ENCODE measurements at places on chromosomes 2 and 18.

DNA sequence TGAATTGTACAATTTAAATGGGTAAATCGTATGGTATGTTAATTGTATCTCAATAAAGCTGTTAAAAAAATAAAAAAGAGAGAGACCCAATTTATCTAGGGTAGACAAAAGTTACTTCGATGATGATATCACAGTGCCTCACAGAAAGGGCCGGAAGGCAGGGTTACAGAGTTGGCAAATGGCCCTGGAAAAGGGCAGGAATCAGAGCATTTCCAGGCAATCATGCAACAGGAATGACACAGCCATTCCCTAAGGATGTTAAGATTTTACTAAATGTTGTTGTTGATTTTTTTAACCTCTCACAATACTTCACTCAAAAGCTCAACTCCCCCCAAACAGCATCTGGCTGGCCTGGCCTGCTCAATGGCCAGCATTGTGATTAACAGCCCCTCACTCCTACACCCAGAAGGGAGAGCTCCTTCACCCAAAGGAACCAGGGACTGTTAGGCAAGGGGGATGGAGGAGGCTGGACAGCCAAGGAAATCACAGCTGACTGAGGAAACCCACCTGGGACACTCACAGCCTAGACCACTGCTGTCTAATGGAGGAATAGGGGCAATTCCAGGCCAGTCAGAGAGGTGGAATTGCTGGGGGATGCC is 7.7 kb upstream of the SP100 start:
- no peak for DNase-seq

DNA sequence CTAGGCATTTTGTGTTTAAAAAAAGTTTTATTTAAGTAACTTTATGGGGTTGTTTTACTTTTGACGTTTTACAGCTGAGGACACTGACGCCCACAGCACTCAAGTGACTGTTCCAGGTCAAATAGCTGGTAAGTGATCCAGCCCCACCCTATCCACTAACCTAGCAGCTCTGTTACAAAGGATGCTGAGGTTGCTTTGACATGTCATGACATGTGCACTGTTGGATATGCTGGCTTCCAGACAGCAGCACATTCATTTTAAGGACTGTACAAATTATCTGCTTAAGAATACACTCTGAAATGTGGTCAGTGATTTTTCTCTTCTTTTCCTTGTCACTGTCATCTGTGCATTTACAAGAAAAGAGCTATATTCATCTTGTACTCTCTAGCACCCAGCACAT is 417.5 kb downstream of the ZEB2 start:
- no peak for DNase-seq

- no peak for DNase-seq
Measured at GRCh38 chr2:71615767-71616730, 162.7 kb downstream of the DYSF start.

DNA sequence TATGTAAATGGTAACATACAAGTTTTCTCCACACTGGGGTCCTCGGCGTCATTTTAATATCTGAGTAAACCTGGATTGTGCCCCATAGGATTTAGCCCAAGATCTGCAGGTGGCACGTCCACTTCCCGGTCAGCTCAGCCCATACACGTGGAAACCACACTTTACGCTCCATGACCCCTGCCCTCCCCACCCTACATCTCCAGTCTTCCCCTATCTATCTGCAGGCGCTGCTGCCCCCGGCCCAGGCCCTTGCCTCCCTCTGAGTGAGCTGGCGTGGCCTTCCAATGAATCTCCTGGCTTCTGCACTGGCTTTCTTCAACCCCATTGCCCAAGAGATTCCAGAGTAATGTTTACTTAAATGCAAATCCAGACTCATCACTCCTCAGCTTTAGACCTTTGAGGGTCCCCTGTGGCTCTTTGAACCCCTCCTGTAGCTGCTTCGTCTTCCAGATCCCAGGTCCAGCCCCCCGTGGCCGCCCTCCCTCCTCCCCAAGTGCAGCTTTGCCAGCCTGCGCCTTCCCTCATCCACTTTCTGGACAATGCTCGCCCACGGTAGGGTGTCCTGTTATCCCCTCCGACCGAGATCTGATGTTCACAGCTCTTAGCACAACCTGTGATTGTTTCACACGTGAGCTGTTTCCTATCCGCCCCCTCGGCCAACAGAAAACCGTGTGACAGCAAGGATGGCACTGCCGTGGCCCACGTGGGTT is 421.4 kb upstream of the SALL3 start:
- no peak for DNase-seq

DNA sequence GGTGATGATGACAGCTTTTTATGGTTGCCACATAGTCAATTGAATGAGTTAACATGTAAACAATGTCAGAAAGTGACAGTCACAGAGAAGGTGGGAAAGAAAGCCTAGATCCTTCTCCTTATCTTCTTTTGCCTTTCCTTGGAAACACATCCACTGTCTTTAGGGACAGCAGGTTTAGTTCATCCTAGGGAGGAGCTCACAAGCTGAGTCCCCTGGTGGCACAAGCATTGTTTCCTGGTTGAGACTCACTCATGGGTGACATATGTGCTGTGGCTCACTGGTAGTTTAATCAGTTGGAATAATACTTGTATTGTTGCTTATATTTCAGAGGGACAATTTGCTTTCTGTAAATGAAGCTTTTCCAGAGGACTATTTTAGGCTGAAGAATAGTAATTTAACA is 598.5 kb downstream of the CNTNAP5 start:
- no peak for DNase-seq

DNA sequence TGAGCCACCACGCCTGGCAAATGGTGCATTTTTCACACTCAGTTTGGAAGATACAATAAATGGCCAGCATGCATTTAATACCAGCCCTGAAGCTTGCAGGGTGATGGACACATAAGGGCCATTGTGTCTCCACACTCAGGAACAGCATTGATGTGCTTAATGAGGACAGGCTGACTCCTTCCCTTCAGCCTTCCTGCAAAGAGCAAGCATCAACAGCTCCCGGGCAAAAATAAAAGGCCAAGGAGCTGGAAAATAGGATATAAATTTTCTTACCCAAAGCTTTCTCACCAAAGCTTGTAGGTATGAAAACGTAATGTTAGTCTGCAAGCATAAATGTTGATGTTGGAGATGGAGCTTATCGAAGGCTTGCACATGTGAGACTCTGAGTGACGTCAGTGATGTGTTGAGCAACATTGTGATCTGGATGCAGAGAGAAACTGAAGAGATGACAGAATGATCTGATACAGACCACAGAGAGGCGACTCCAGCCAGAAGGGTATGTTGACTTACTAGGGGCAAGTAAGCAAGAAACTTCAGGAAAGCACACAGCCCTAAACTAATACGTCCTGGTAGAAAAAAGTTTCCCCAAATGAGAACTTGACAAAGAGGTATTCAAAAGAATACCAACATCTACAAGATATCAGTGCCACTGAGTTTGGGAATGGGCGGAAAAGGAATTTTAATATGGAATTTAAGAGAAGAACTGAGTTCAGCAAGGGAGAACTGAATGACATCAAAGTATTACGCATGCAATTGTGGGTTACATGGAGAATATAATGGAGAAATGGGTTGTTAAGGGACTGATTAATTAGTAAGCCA is 256.5 kb downstream of the TGIF1 start:
- DNase-seq = no peak

DNA sequence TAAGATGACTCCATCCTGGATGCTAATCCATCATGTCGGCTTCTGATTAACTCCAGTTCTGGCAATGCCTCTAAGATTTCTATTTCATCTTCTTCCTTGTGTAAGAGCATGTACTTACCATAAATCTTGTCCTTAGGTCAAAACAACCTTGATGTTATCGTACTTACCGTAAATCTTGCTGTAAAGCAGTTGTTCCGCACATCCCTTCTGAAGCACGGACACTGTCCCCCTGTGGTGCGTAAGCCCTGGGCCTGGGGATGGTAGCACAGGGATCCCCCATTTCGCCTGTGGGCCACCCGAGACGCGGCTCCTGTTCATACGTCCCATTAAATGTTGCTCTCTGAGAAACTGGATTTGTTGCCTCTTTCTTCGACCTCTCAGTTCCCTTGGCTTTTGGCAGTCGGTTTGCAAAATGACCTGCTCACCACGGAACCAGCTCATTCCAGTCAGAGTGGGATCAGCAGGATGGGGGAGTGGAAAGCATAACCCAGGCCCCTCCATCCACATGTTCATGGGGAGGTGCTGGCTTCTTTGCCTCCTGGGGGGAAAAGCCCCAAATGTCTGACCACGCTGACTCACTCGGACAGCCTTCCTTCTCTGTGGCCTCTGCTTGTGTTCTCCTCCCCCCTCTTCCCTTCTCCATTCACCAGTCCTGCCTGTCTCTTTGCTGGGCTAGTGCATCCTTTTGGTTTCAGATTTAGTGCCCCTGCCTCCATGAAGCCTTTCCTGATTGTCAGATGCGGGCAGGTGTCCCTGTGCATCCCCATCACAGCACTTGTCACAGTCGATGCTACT is 49.9 kb downstream of the RAB31 start:
- DNase-seq = no peak

GRCh38 chr2:1656961-1657841 is 87.1 kb downstream of the PXDN start:
- no peak for DNase-seq

GRCh38 chr2:198326431-198326830 is 522.0 kb downstream of the PLCL1 start:
- DNase-seq = peak; percentile 36

DNA sequence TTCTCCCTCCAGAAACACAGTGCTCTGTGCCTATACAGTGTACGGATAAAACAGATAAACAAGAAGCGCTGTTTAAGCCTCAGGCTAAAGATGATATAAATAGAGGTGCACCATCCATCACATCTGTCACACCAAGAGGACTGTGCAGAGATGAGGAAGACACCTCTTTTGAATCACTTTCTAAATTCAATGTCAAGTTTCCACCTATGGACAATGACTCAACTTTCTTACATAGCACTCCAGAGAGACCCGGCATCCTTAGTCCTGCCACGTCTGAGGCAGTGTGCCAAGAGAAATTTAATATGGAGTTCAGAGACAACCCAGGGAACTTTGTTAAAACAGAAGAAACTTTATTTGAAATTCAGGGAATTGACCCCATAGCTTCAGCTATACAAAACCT is 70.7 kb downstream of the TANK start:
- DNase-seq = no peak

GRCh38 chr2:28606986-28607441 is 111.2 kb downstream of the PLB1 start:
- DNase-seq = no peak

GRCh38 chr2:144237108-144237507 is 282.8 kb downstream of the ZEB2 start:
- DNase-seq = no peak

GRCh38 chr2:96574364-96574763 is 37.8 kb downstream of the ARID5A start:
- DNase-seq = no peak

GRCh38 chr2:230905448-230906421 is 19.3 kb downstream of the GPR55 start:
- DNase-seq = peak; percentile 54

GRCh38 chr2:136051001-136051724 is 65.7 kb upstream of the DARS1 start:
- DNase-seq = no peak

GRCh38 chr2:230688490-230688889 is 24.2 kb upstream of the CAB39 start:
- DNase-seq = no peak

DNA sequence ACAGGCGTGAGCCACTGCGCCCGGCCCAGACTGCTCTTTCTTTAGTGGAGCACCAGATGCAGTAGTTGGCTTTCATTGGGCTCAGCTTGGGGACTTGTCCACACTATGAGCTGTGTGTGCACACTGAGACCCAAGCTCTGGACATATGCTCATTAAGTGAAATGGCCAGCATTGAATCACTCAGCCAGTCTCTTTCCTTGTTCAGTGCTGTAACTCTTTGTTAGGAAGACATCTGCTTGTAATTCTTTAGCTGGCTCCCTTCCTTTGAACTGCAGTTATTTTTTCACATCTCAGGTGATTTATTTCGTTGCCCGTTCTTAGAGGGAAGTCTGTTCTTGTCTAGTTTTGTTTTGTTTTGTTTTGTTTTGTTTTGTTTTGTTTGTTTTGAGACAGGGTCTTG is 70.5 kb downstream of the CAB39 start:
- DNase-seq = no peak

DNA sequence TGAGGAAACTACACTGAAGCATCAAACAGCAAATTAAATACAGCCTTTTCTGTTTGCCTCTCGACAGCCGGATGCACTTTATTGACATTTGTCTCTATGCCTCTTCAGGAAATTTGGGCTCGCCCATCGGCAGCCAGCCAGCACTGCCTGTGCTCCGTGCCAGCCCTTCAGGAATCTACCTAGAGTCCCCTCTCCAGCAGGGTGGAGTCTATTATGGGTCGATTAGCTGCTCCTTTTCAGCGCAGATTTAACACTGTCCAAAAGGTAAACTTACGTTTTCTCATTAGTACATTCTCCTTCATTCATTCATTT is 91.5 kb downstream of the MYCN start:
- DNase-seq = no peak

- no peak for DNase-seq
Measured at GRCh38 chr2:219059375-219059724, 1.4 kb downstream of the IHH start.

DNA sequence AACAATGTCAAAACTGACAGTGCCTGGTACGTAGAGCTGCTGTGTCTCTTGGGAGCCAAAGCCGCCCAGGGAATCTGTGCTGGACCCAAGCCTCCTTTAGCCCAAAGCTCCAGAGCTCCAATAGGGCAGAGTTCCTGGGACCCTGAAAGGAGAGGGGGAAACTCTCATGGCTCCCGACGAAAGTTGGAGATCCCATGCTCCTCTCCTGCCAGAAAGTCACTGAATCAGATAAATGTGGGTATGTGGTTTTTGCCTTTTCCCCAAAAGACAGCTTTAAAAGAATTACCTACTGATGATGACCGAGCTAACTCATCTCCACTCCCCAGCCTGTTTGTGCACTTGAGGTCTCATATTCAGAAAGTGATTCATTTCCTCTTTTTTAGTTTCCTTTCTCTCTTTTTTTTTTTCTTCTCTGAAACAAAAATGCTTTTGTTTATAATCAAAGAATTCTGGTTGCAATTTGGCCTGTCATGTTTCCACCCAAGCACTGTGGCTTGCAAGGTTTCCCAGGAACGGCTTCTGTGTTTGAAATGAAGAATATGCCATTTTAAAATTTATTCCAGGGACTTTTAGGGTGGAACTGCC is 14.1 kb upstream of the PMAIP1 start:
- DNase-seq = peak; percentile 44

DNA sequence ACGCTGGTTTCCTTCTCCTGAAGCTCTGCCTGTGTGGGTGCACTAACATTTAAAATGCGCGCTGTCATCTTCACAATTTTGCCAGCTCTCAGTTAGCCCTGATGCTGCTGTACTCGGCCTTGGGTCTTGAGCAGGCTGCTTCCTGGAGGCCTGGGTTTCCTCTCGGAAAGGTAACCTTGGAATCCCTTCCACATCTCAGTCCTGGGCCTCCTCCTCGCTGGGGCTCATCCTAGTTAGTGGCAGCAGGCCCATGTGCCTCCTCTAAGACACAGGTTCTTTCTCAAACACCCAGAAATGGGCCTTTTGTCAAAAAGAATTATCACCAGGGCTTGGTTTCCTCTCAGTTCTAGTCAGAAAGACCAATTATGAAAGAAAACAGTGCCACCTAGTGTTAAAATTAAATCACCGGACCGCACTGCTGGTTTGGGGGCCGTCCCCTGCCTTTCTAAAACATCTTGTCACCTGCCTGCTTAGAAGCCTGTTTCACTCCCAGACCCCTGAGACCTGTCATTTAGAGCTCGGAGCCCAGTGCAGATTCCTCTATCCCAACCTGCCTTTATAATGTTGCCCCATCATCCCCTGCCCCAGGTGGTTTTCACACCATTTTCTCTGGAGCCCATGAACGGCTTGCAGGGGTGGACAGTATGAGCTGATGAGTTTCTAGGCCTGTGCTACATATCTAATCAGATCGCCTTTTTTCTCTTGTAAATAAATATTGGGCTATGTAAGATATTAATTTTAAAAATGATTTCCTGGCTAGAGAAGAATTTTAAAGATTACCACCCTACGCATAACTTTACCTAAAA is 42.4 kb downstream of the HK2 start:
- peak; percentile 79 for DNase-seq

Measured in CD4-positive, alpha-beta T cell treated with Interleukin-10 for 1 hour (primary cell).